ENCODE measurements at places on chromosomes 13 and 19. TPM values are rescaled to one million over a fixed set of nuclear protein-coding genes. Genes with fewer than 3 reads are reported as not detected.

Gene LRG1
- 0.38 TPM for total RNA-seq

GRCh38 chr13:90362707-90363106 lies 984.8 kb upstream of the MIR17HG start:
- H3K27ac ChIP-seq = no peak overlapping the region
- no peaks in the 10 kb centered on the region for H3K36me3 ChIP-seq
- H3K27me3 ChIP-seq = no peaks in the 10 kb centered on the region
- no peaks in the 10 kb centered on the region for H3K4me1 ChIP-seq
- DNase-seq = no peak

DNA sequence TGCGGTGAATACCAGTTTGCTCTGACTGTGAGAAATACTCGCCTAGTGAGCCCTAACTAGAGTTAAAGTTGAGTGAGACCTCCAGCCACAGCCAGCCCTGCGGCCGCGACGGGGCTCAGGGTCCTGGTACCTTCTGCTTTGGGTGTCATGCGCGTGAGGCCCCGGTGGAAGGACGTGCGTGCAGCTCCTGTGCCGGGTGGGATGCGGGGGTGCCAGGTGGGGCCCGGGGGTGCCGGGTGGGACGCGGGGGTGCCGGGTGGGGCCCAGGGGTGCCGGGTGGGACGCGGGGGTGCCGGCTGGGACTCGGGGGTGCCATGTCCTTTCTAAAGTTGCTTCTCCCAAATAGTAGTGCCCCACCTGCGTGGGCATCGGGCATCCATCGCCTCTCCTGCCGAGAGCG lies 8.5 kb upstream of the TMPRSS9 start:
- no peaks in the 10 kb centered on the region for H3K36me3 ChIP-seq
- DNase-seq = no peak
- H3K4me1 ChIP-seq = peaks cover 7% of the 10 kb centered on the region
- H3K27me3 ChIP-seq = no peaks in the 10 kb centered on the region
- no peak overlapping the region for H3K4me3 ChIP-seq

GRCh38 chr19:53577968-53578367 lies 40.0 kb downstream of the ZNF331 start:
- no peak overlapping the region for H3K27ac ChIP-seq
- no peaks in the 10 kb centered on the region for H3K4me1 ChIP-seq
- no peak for DNase-seq
- no peaks in the 10 kb centered on the region for H3K27me3 ChIP-seq
- H3K4me3 ChIP-seq = no peak overlapping the region

DNA sequence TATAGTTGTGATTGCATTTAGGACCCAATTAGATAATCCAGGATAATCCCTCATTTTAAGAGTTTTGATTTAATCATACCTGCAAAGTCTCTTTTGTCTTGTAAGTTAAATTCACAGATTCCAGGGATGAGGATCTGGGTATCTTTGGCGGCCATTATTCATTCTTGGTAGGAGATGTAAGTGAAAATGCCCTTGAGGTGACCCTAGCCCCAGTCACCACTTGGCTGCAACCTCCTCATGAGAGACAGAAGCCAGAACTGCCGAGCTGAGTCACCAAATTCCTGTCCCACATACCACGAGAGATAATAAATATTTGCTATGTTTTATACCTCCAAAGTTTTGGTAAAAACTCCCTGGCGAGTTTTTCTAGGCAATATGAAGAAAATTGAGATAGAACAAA lies 389.4 kb downstream of the RFC3 start:
- H3K4me3 ChIP-seq = no peak overlapping the region
- peaks cover 7% of the 10 kb centered on the region for H3K4me1 ChIP-seq
- no peak overlapping the region for H3K27ac ChIP-seq
- no peaks in the 10 kb centered on the region for H3K36me3 ChIP-seq

DNA sequence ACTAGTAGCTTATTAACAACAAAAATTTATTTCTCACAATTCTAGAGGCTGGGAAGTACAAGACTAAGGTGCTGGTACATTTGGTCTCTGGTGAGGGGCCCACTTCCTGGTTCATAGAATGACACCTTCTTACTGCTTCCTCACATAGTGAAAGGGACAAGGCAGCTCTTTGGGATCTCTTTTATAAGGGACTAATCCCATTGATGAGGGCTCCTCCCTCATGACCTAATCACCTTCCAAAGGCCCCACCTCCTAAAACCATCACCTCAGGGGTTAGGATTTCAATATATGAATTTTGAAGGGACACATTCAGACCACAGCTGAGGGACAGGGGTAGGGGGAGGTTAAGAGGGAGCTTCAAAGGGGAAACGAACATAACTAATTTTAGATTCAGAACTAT lies 20.3 kb downstream of the SPART start:
- H3K4me1 ChIP-seq = peaks cover 12% of the 10 kb centered on the region
- H3K36me3 ChIP-seq = peaks cover 85% of the 10 kb centered on the region
- H3K27me3 ChIP-seq = no peaks in the 10 kb centered on the region
- H3K27ac ChIP-seq = no peak overlapping the region
- no peak for DNase-seq

GRCh38 chr13:58207501-58207900 lies 576.0 kb downstream of the PCDH17 start:
- H3K4me1 ChIP-seq = no peaks in the 10 kb centered on the region
- H3K4me3 ChIP-seq = no peak overlapping the region
- H3K27ac ChIP-seq = no peak overlapping the region
- no peaks in the 10 kb centered on the region for H3K36me3 ChIP-seq

DNA sequence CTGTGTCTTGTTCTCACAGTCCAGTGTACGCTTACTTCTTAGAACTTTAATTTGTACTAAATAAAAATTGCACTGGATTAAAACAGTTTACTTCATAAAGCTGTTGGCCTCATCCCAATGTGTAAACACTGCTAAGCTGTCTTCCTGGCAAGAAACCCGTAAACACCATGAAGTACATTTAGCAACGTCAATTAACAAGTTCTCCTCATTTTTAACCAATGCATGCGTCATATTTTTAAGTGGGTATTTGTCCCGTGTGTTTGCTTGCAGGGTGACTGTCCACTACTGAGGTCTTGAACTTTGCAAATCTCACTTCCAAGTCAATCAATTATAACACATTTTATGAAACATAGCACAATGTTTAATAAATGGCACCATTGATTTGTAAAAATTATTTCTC lies 28.2 kb downstream of the LAIR2 start:
- no peak overlapping the region for H3K27ac ChIP-seq
- no peak for DNase-seq
- no peaks in the 10 kb centered on the region for H3K4me1 ChIP-seq
- no peaks in the 10 kb centered on the region for H3K36me3 ChIP-seq

DNA sequence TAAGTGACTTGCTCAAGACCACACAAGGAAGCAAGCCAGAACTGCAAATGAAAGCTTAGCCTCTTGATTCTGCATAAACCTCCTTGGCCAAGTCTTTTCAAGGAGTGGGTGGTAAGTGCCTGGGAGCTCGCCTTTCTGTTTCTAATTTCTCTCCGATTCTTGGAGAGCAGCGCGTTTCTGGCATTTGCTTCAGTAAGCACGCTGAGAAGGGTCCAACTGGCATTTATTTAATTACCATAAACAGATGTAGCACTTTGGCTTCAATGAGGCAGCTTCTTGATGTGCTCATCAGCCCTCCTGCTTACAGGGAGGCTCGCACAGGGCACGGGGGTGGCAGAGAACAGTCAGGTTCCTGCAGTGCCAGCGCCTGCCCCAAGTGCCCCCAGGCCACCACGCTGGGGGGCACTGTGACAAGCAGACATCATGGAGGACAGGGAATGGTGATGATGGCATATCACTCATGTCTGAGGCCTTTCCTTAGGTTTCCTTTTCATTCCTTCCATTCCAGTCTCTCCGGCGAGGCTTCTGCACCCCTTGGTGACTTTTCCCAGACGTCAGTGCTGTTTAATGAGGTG lies 13.3 kb downstream of the SIAH3 start:
- DNase-seq = no peak
- H3K27ac ChIP-seq = no peak overlapping the region
- no peaks in the 10 kb centered on the region for H3K36me3 ChIP-seq
- no peaks in the 10 kb centered on the region for H3K4me1 ChIP-seq
- no peak overlapping the region for H3K4me3 ChIP-seq

Gene CABP5
- not detected for total RNA-seq

Gene HCST
- total RNA-seq = not detected

DNA sequence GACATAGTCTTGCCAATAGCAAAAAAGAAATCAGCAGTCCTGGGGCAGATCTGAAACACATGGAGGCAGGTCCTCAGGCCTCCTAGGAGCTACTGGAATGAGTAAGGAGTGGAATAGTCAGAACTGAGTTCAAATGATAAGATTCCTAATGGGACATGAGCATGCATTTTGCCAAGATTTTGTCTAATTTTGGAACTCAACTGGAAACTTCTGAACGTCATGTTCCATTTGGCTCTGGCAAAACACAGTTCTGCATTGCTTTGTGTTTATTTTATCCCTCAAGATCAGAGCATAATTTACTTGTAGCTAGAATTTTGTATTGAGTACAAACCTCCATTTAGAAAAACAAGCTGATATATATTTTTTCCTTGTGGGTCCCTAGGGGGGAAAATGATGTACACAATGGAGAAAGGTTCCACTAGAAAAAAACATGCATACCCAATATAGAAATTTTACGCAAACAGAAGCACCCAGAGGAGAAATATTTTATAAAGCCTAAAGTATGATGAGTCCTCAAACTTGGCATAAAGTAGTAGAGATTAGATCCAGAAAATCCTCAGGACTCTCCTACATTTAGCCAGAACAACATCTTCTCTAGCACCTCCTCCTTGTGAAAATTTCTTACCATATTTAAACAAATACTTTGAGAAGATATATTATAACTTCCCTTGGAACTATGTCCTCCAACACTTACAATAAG lies 149.0 kb upstream of the SERP2 start:
- H3K27me3 ChIP-seq = no peaks in the 10 kb centered on the region
- no peaks in the 10 kb centered on the region for H3K36me3 ChIP-seq
- no peaks in the 10 kb centered on the region for H3K4me1 ChIP-seq
- no peak overlapping the region for H3K4me3 ChIP-seq
